T47D (cell line): ENCODE measurements at places on chromosomes 2 and 18.

GRCh38 chr18:11043694-11044093 is 105.7 kb downstream of the PIEZO2 start:
- no peak for DNase-seq

DNA sequence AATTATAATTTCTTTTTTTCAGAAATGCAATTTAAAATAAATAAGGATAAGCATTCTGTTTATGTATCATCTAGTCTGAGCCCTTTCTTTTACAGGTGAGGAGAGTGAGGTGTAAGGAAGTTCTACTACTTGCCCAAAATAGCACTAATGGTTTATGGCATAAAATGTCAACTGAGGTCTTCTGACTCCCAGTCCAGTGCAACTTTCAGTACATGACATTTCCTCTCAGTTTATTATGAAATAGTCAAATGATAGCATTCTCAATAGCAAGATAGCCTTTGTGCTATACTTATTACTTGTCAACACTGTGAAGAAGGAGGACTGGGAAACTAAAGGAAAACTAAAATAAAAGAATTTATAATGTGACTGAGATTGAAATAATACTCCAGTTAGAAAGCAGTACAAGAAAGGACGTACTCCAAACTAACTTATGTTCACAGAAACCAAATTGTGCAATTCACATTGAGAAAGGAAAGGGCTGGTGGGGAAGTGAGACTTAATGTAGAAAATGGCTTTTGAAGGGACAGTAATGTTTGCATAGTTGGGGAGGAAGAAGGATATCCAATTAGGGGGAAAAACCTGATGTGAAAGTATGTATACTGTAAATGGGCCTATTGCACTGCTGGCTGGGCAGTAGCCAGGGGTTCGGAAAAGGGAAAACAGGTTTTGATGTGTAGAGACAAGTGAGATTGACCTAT is 166.7 kb upstream of the ZEB2 start:
- no peak for DNase-seq

DNA sequence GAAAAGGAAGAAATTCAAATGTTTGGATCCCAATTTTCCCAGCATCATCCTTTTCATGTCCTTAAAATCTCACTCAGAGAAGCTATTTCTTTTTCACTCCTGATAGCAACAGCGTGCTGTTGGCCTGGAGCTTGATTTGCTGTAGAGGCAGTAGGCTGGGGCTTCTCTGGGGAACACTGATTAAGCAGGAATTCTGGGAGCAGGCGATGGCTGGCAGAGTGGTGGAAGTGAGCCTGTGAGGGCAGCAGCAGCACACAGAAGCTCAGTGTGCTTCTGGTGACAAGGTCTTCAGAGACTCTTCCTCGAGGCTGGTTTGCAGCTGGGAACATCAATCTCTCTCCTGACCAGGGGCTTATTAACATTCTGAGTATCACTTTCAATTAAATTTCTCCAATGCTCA is 284.6 kb downstream of the DPP10 start:
- DNase-seq: no peak

DNA sequence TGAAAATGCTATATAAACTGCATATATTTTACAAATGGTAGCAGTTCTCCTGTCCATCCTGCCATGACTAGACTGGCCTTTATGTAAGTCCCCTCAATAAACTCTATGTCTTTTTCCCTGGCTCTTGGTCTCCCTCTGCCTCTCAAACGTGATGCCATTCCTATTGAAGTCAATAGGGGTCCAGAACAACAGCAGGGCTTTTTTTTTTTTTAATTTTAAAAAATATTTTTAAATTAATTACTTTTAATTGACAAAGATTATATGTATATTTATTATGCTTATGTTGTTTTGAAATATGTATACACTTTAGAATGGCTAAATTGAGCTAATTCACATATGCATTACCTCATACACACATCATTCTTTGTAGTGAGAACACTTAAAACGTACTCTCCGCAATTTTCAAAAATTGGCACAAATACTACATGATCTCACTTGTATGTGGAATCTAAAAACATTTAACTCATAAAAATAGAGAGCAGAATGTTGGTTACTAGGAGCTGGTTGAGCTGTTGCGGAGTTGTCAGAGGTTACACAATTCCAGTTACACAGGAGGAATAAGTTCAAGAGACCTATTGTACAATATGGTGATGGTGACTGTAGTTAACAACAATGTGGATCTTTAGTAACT is 123.1 kb downstream of the LRRTM4 start:
- no peak for DNase-seq

DNA sequence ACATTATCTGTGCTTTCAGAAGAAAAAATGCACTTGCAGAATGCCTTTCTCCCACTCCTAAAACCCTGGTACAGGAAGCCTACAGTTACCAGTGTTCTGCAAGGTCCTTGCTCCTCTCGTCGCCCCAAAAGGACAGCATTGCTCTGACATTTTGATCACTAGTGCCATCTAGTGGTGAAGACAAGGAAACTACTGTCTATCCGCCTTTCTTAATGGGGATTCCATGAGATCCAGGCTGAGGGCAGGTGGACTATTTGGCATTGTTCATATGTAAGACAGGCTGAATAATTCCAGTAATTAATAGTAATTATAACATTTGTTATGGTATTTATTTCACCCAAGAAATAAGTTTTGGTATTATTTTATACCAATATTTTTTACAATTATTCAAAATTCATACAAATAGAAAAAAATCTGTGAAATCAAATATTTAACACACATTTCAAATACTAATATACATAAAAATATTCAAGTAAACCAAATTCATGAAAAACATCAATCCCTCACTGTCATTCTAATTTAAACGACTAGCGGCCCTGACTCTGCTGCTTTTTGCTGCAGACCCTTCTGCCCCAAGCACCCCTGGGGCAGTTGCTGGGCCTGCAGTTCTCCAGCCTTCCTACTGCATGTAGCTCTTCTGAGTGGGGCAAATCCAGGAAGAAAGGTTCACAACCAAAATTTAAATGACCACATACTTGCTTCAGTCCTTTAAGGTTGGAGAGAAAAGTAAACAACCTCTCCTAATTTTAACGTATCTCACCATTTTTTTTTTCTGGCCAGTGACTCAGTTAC is 19.0 kb downstream of the TPGS2 start:
- peak; percentile 26 for DNase-seq

DNA sequence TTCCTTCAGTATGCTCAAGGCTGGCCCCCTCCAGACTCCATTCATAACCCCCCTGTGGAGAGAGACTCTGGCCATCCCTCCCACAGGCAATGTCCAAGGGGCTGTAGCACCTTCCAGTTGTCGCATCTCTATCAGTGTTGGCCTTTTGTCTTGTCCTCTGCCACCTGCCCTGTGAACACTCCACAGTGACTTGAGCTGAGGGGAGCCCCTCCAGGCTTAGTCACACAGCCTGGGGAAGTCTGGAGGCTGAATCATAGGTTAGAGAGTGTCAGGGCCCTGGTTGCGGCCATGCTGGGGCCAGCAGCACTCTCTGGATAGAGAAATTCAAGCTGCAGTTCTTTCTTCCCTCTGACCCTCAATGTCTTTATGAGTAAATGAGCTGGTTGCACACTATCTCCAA is 64.7 kb downstream of the GYPC start:
- DNase-seq: no peak

DNA sequence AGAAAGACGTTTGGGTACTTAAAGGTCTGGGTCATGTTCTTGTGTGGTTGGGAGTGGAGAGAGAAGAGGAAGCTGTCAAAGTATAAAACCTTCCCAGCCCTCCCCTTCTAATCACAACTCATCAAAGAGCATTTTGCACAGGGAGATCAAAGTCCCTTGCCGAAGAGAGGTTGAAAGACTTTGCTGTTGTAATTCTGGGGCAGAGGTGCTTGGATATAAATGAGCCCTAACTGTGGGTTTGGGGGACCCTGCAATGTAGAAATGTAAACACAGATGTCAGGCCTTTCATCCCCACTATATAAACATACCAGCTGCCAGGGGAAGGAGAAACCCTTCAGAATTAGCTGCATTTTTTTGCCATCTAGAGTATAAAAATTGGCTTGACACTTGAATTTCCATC is 182.1 kb downstream of the ETAA1 start:
- DNase-seq: no peak
